Glomerular endothelial cell (primary cell): ENCODE measurements at places on chromosomes 1 and 21. TPM values are rescaled to one million over a fixed set of nuclear protein-coding genes. Genes with fewer than 3 reads are reported as not detected.

The GUCA2B gene
- total RNA-seq = not detected in 2 replicates

The PRDM16 gene
- total RNA-seq = 0.12 TPM in 1 of 2 replicates, not detected in the other

The CYYR1 gene
- total RNA-seq = 24.1 and 28.2 TPM in 2 replicates

The DDX59 gene
- total RNA-seq = 8.9 and 17.9 TPM in 2 replicates

The SNAPIN gene
- 41.4 and 56.2 TPM in 2 replicates for total RNA-seq

The IL6R gene
- 13.9 and 16.0 TPM in 2 replicates for total RNA-seq
